CD4-positive, alpha-beta memory T cell (primary cell): ENCODE measurements at places on chromosomes 3 and 15. TPM values are rescaled to one million over a fixed set of nuclear protein-coding genes. Genes with fewer than 3 reads are reported as not detected.

DNA sequence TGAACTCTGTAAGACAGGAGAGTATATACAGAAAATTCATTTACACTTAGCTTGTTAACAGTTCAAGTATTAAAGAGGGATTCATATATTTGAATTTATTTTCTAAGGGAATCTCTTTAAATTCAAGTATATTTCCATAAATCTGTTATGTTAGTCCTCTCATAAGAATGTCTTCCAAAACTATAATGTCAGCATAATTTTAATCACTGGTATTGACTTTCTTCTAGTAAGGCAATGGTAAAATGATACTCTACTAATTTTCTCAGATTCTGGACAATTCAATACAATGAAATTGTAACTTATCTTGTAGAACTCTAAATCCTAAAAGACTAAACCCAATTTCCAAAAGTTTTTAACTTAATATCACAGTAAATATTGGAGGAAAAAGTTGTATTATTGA is 66.3 kb upstream of the EPHA6 start:
- no peak for DNase-seq

Gene LCTL
- total RNA-seq = not detected

Gene AGTR1
- not detected for total RNA-seq

DNA sequence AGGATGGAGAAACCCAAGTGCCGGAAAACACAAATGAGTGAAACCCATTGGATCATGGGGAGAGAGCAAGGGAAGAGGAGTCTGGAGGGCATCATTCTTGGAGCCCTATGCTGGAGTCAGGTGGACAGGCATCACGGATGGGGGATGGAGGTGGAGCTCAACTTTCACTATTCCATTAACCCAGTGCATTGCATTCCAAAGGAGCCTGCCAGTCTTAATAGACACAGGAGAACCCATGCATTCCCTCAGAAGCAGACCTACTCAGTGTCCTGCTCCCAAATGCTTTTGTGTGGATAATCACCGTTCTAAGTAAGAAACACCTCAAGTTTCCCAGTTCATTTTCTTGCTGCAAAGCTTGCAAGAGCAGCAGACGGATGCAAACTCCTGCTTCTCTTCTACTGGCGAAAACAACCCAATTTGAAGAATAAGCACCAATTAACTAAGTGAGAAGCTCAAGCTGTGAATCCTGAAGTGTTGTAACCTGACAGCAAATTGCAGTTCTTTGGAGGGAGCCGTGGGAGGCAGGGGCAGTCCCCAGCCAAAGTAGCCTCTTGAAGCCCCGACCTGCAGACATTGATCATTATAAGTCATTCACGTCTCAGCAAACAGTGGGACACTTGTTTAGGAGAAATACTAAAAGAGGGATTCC is 25.3 kb downstream of the SEMA5B start:
- DNase-seq = no peak

Gene PRSS50
- total RNA-seq = not detected

- DNase-seq = no peak
Measured at GRCh38 chr3:98519351-98519750, 3.4 kb downstream of the CLDND1 start.

DNA sequence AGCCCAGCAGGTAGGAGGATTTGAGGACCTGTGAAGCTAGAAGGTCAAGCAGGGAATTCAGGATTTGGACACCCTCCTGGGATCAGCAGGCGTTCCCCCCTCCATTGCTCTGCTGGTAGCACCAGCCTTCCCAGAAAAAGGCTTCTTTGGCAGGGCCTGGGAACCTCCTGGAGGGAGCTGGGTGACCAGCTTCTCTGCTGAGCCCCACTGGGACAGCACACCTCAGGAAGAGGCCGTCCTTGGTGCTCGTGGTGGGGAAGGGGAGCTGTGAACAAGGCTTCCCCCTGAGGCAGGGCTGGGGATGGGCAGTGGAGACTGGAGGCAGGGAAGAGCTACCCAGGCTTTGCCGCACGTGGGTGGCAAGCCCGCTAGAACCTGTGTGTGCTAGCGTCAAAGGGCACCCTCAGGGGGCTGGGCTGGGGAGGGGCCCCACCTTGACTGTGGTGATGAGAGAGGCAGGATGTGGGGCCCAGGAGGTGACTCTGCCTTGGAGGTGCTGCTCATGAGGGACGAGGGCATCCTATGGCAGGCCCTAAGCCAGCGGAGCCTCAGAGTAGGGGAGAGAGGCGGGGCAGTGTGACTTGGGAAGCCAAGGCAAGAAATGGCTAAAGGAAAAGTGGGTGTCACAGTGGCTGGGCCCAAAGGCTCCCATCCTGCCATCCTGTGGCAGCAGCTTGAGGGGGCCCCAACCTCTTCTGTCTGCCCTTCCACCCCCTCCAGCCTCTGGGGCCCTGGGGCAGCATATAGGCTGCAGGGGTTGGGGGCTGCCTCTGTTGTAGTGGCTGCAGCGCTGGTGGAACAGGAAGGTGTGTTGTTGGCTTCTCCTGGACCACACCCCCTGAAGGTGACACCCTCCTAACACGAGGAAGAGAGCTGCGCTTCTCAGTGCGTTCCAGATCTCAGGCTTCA is 20.7 kb downstream of the KLF13 start:
- DNase-seq = peak; percentile 85

Gene GHSR
- not detected for total RNA-seq

DNA sequence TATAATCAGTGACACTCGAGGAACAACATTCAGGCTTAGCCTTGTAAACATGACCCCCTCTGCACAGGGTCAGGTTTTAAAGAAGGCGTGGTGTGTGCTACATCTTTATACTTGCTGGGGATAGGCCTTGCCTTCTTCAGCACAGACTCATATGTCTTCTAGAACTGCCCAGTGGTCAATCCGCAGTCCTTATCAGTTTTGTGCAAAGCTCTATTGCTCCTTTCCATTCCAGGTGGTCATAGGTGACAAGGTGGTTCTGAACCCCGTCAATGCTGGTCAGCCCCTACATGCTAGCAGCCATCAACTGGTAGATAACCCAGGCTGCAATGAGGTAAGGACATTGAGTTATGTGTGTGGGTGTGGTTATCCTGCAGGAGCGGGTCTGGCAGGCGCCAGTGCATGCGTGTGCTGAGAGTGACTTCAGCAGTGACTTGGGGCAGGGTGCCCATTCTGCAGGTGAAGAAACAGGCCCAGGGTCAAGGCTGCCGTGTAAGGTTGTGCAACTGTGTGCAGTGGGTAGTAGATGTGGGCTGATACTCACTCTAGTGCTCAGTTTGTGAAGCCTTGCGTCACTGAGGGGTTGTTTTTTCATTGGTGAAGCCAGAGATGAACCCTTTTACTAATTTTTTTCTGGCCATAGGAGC is 150.9 kb downstream of the ITPR1 start:
- DNase-seq = no peak

GRCh38 chr3:56076746-56077145 is 391.5 kb downstream of the ERC2 start:
- no peak for DNase-seq
